ENCODE measurements at places on chromosomes 6 and 20. TPM values are rescaled to one million over a fixed set of nuclear protein-coding genes. Genes with fewer than 3 reads are reported as not detected.

The MACROD2 gene
- polyA plus RNA-seq: 14.6 TPM

The RSPH9 gene
- 1.7 TPM for polyA plus RNA-seq

The RAET1E gene
- 0.50 TPM for polyA plus RNA-seq

The UCKL1 gene
- polyA plus RNA-seq: 77.6 TPM

The SYCP2 gene
- polyA plus RNA-seq: 6.1 TPM

The TMEM217 gene
- 1.0 TPM for polyA plus RNA-seq

The THBS2 gene
- polyA plus RNA-seq: 9.4 TPM

The RBPJL gene
- polyA plus RNA-seq: not detected

The ZNF831 gene
- 0.11 TPM for polyA plus RNA-seq

The PLN gene
- polyA plus RNA-seq: 4.6 TPM

The OR2H1 gene
- not detected for polyA plus RNA-seq

The SLC23A2 gene
- polyA plus RNA-seq: 26.1 TPM

The SLC22A1 gene
- 0.82 TPM for polyA plus RNA-seq

The BPIFB2 gene
- polyA plus RNA-seq: not detected

The TUBB1 gene
- polyA plus RNA-seq: 1.9 TPM

The DYNLRB1 gene
- polyA plus RNA-seq: 205 TPM

The HLA-DQA1 gene
- polyA plus RNA-seq: 2.8 TPM

The ZBTB46 gene
- 15.5 TPM for polyA plus RNA-seq

The GNAS-AS1 gene
- 0.97 TPM for polyA plus RNA-seq

The HLA-DOB gene
- 0.21 TPM for polyA plus RNA-seq

The IL20RA gene
- polyA plus RNA-seq: 1.5 TPM

The HS3ST5 gene
- 1.4 TPM for polyA plus RNA-seq

The CPXM1 gene
- polyA plus RNA-seq: 206 TPM

The GNRH2 gene
- 0.45 TPM for polyA plus RNA-seq

The FRK gene
- polyA plus RNA-seq: 4.9 TPM

The EFCAB8 gene
- polyA plus RNA-seq: 0.04 TPM

The CST2 gene
- not detected for polyA plus RNA-seq

The PDE7B gene
- 10.5 TPM for polyA plus RNA-seq

The CAGE1 gene
- not detected for polyA plus RNA-seq

The UST gene
- 10.8 TPM for polyA plus RNA-seq

The SLC22A3 gene
- polyA plus RNA-seq: 7.5 TPM

The PLA2G7 gene
- polyA plus RNA-seq: 2.7 TPM

The JPH2 gene
- 1.8 TPM for polyA plus RNA-seq

The MAS1 gene
- polyA plus RNA-seq: 0.03 TPM

The UBE2C gene
- polyA plus RNA-seq: 74.4 TPM

The DUSP15 gene
- 19.9 TPM for polyA plus RNA-seq

The GLP1R gene
- polyA plus RNA-seq: 0.62 TPM

The ABHD12 gene
- polyA plus RNA-seq: 40.0 TPM

The THEMIS gene
- polyA plus RNA-seq: not detected

The MAK gene
- polyA plus RNA-seq: 1.9 TPM

Measured in renal cortex interstitium (tissue), 15 donors.